ENCODE measurements at places on chromosomes 5 and 9.

GRCh38 chr9:80928697-80929096 lies 760.6 kb downstream of the TLE1 start:
- DNase-seq = no peak

GRCh38 chr9:136361047-136361753 lies 2.3 kb downstream of the DNLZ start:
- DNase-seq = no peak

DNA sequence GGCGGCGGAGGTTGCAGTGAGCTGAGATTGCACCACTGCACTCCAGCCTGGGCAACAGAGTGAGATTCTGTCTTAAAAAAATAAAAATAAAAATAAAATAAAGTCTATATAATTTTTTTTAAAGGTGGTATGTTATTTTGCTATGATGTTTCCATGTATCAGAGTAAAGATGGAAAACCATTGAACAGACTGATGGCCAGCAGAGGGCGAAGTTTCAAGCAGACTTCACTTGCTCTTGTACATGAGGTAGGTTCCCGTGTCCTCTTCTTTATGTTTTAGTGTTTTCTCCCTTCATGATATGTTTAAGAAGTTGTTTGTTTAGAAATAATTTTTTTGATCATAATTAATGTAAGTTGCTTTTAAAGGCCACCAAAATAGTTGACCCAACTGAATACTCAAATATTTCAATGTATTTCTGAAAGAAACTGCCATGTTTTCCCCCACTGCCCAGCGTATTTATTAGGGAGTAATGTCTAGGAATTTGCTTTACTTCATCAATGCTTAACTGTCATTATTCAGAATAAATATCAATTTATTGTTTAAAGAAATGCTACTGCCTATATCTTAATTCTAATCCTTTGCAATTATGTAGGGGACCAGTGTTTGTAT lies 146.4 kb downstream of the HACD4 start:
- DNase-seq = no peak

DNA sequence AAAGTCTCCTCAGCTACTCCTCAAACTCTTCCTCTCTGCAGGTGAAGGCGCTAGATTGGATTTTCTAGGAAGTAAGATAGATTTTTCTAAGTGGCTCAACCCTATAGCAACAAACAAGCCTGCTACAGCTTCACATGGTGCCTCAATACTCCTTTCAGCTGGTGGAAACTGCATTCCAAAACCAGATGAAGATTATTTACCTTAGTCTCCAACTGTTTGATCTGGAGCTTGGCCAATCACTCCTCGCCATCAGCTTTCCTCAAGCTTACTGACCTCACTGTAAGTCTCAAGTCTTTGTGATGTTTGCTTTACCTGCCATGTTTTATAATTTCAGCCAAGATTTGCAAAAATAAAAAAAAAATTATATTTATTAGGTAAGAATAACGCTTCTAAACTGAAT lies 622.4 kb downstream of the CHSY3 start:
- no peak for DNase-seq

DNA sequence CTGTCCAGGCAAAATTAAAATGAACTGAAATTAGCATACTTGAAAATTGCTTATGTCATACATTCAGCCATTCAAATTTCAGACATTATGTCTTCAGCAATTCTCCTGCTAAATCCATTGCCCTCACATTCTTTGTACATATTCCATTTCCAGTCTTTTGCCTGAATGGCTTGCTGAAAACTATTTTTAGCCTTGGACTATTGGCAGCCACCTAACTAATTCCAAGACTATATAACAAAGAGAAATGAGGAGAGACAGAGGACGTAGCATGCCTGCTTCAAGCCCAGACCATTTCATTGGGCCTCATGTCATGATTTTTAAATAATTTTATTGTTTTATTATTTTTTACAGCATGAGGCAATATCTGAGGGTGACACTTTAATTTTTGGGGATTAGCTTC lies 100.3 kb downstream of the MRPS30 start:
- DNase-seq = no peak

- no peak for DNase-seq
Observed at GRCh38 chr9:120392711-120393110, 187.3 kb downstream of the CDK5RAP2 start.

GRCh38 chr5:139361835-139362429 lies 20.3 kb downstream of the PAIP2 start:
- no peak for DNase-seq

DNA sequence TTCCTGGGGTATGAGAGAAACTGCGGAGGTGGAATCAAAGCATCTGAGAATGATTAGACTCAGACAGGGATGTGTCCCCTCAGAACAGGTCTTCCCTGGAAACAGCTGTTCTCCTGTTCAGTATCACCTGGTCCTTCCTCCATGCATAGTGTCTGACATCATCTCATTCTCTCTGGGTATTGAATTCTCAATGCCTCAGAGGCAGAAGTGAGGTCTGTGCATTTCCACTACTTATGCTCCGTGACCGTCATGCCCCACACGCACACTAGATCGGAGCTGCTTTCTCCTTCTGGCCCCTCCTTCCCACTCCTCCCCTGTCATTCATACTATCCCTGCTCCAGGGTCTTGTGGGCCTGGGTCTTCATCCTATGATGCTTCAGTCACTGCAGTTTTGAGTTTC lies 61.4 kb upstream of the DAB2IP start:
- DNase-seq = no peak

- DNase-seq = no peak
Observed at GRCh38 chr9:71243951-71244350, 122.5 kb upstream of the TRPM3 start.

DNA sequence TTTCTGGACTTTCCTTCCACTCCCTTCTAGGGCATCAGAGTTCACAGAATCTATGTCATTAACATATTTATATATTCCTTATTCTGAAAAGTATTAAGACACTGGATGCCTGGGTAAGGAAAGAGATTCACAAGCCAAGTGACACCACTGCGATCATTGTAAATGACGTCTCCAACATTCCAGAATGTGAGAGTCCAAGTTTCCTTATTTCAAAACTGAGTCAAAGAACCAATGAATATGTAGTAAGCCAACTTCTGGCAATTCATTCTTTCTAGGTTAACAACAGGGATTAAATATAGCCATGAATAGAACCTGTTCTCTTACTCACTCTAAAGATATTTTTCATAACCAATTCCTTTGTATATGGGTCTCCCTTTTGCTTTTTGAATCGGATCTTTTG lies 18.1 kb downstream of the RAI14 start:
- DNase-seq = no peak

GRCh38 chr5:57036761-57037160 lies 84.8 kb upstream of the MIER3 start:
- DNase-seq = no peak

DNA sequence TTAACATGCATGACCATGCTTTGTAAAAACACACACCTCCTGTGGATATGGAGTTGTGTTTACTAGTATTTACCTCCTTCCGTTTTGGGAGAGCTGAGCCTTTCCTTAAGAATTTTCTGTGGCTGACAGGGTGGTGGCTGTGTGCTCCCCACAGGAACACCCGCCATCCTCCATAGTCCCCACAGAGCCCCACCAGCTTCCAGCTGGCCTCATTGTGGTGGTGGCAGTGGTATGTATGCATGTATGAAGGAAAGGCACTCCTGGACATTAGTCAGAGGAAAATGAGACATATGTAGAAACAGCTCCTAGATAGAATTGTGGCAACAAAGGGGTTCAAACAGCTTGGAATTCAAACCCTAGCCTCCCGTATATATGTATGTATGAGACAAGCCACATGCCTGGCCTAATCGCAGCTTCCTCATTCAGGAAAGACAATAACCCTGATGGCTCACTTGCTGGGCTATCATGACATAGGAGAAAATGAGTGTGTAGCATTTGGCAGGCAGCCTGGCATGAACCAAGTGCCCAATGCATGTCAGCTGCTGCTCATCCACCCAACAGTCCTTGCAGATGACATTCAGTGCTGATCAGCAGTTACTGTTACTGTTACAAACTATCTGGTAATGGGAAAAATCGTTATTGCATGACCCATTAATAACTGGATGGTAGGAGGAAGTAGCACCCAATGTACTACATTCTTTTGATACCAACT lies 459.7 kb downstream of the EBF1 start:
- DNase-seq = no peak

DNA sequence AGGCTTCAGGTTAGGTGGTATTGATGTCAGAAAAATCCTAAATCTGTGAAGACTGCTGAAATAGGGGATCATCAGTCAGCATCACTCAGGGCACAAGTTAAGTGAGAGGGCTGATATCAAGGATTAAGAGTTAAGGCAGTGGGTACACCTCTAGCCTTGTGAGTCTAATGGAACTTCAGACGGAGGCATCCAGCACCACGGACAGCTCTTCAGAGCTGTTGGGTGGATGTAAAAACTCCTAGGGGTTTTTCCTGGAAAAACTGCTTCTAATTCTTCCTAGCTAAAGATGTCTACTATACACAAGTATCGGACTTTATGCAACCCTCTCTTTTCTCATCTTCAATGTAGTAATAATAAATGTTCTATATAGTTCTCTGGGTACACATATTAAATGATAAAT lies 165.9 kb downstream of the SH3GL2 start:
- DNase-seq = peak; percentile 45

GRCh38 chr5:132883261-132883834 lies 9.9 kb downstream of the LEAP2 start:
- DNase-seq = no peak

Data from mesothelial cell of epicardium (in vitro differentiated cells).